ENCODE measurements at places on chromosomes 7 and 10.

DNA sequence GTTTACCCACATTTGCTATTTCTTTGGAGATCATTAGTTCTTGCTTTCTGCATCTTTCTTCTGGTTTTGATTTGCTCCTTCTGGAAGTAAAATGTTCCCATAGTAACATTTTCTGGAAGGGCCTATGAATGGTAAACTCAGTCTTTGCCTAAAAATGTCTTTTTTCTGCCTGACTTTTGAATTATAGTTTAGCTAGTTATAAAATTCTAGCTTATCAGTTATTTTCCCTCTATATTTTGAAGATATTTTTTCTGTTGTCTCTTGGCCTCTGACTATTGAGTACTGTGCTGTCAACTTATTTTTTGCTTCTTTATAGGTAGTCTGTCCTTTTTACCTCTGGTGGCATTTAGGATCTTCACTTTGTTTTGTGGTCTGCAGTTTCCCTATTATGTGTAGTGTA is 21.6 kb upstream of the MTURN start:
- no peak for DNase-seq

DNA sequence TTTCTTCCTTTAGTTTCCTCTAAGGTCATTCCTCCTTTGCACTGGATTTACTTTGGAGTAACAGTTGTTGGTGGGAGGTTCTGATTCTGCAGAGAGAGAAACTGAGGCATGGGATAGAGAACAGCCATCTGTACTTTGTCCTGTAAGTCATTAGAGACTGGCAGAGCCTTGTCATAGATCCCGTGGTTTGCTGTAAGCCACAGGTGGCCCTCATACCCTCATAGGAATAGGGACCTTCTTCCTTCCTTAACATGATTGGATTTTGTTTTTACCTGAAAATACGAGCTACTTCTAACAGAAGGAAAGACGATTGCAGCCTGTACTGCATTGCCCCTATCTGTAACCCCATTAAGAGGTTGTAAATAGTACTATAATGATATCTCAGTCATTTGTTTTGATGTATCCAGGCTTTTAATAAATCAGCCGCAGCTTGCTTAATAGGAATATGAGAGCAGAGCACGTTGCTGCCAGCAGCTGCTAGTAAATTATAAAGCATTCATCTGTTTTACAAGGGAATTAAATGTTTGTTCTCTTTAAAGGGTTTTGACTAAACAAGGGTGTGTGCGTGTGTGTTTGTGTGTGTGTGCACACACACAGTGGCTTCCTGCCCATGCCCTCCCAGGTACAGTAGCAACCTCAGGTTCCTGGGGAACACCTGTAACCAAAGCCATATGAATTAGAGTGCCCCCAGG is 249.8 kb downstream of the AUTS2 start:
- no peak for DNase-seq

DNA sequence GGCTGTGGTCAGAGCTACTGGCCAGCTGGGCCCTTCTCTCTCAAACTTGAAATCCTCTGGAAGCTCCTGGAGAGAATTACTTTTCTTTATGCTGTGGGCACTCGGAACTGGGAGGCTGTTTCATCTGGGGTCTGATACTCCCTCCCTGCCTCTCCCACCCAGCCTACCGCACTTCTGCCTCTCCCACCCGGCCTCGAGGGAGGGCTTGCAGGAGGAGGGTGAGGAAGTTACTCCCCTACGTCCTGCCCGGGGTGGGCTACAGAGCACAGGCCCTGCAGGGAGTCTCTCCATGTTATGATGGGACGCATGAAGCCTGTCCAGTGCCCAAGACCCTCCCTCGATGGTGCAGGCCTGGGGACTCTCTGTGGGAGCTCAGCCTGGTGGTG is 584.6 kb upstream of the MKI67 start:
- no peak for DNase-seq

- DNase-seq, result no peak
Measured at GRCh38 chr7:12640299-12641096, 46.9 kb upstream of the ARL4A start.

- DNase-seq, result no peak
Measured at GRCh38 chr10:91091780-91092179, 128.7 kb upstream of the PCGF5 start.

DNA sequence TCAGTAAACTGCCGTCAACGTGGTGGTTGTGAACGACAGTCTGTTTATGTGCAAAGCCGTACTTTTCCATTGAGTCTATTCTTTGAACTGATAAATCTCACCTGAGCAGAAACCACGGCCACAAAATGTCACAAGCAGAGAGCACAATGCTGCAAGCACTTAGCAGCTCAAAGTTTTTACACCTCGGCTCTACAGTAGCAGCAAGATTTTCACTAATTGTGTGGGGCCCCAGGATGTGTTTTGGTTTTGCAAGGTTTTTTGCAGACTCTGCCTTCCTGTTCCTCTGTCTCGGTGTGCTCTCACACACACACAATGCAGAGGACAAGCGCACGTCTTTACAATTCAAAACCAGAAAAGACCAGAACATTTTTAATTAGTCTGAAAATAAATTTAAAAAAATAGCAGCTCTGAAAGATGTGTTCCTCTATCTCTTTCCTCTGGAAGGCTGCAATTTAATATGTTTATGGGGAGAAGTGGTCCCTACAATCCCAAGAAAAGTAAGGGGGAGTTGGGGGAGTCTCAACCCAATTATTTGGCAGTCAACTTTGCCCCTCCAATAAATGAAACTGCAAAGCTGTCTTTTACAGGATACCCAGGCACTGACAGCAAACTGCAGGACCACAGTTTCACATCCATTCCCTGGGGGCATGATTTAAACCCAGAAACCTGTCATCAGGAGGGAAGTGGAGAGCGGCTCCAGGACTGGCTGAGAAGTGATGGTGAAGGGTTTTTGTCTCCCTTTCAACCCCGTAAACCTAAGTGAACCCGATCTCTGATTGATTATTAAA is 73.8 kb upstream of the SFMBT2 start:
- DNase-seq, result peak; percentile 18

- DNase-seq, result no peak
Measured at GRCh38 chr10:59283456-59284091, 78.8 kb downstream of the FAM13C start.

DNA sequence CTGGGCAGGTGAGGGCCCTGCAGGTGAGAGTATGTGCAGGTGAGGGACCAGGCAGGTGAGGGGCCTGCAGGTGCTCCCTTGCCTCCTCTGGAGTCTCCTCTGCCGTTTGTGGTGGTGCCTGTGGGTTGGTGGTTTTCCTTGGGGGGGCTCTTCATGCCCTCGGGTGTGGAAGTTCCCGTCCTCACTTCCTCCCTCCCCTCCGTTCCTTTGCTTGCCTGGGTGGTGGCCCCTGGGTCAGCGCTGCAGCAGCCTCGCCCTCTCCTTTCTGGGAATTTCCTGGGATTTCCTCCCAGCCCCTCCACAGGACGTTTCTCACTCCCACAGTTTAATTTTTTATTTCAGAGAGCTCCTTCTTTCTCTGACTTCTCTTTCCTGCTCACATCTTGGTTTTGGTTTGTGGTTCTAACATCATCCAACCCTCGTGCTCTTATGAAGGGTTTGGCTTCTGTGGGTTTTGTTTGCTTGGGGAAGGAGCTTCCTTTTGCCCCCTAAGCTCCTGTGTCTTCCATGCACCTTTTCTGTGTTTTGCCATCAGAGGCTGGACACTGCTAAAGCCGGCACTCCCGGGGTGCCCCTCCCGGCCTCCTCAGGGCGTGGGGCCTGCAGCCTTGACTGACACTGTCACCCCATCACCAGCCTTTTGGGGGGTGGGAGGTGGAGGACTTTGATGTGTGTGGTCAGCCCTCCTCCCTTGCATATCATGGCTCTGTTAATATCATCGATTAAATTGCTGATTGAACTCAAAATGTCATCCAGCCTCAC is 29.2 kb upstream of the ADGRA1 start:
- DNase-seq, result no peak

GRCh38 chr7:128775744-128776474 is at the start of gene OPN1SW:
OPN1SW (minus strand) TSS chr7:128775794; CDS start chr7:128775781, 13 bp downstream.
- DNase-seq, result no peak

GRCh38 chr10:75070961-75071428 is 40.5 kb upstream of the SAMD8 start:
- DNase-seq, result no peak

DNA sequence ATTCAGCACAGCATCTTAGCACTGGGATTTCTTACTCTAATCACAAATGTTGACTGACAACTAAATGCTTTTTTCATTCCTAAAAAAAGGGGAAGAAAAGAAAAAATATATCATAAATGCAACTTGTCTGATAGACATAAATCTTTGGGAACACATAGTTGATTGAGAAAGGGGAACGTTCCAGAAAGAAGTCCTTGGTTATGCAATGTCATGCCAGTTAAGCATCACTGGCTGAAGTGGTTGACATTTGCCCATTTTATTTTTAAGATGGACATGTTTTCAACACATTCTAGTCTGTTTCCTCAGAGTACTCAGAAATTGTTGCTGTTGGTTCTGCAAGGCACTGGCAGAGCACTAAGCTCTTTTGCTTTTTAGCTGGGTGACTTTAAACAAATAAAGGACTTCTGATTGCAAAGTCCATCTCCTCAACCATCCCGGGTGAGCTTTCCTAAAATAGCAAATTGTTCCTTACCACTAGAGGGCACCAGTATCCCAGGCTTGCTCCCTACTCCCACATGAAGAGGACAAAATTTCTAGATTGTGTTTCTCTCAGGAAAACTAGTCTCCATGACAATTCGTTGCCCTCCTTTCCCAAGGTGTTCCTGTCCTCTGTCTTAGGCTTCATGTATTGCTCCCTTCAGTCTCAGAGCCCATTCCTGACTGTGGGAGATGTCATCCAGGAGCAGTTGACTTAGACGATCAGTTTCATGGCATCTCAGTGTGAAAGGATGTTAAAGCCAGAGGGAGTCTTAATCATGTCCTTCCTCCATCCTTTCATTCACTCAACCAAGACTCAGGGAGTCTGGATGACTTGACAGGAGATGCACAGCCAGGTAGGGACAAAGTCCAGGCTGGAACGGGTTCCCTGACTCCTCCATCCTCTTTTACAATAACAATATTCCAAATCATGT is 23.9 kb downstream of the OPALIN start:
- no peak for DNase-seq

DNA sequence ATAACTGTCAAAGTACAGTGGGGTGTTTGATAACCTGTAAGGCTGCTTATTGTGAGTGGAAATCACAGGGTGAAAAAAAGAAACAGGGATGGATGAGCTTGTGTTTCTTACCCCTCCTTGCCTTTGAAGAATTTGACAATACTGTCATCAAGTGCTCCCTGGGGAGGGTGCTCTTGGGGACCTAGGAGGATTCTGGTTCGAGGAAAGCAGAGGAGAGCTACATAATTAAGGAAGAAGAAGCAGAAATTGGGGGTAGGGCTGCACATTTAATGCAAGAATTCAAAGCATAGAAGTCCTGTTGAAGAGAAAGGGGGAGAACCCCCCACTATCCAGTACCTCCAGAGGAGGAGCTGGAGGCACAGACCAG is 208.1 kb upstream of the PHYHIPL start:
- DNase-seq, result no peak

DNA sequence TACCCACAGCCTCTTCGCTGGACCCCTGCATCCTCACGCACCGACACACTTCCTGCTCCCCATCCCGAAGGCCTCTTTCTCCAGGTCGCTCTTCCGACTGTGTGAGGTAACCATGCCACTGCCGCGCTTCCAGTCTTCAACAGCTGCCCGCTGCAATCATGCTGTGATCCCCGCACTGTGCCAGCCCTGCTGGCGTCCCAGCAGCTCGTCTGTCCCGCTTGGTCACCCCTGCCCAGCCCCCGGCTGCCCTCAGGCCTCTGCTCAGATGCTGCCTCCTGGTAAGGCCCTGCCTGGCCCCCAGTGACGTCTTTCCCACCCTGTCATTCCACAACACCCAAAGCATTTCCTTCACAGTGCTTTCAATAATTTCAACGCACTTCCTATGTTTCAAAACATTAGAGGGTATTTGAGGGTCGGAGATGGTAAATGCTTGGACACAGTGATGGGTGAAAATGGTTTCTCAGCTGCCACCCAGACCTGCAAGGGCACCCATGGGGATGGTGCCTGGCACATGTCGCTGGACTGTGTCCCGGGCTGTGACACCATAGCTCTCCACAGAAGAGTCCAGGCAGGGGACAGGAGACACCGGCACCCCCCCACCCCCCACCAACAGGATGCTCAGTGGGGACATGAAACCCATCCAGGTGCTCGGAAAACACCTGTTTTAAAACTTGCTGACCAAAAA is 125.2 kb downstream of the MAD1L1 start:
- DNase-seq, result no peak

DNA sequence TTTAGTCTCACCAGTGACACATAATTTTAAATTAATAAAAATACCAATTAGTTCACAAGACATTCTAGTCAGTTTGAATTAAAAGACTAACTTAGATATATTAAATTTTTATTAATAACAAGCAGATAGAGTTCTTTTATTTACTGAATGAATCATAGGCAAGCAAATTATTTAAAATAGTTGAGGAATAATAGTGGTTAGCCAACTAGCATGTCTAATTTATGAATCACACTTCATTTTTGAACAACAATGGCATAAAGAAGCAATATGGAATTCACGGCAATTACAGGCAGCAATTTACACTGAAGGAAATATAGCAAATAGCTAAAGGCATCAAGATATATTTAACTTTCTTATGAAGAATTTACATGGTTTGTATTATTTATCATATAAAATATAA is 187.0 kb upstream of the SLC26A5 start:
- no peak for DNase-seq

- no peak for DNase-seq
Measured at GRCh38 chr7:123653162-123653561, 2.5 kb upstream of the LMOD2 start.

GRCh38 chr10:26840938-26841732 is 19.6 kb downstream of the ABI1 start:
- no peak for DNase-seq

GRCh38 chr7:27152816-27153442 is 546 bp upstream of the HOXA3 start:
- DNase-seq, result no peak

DNA sequence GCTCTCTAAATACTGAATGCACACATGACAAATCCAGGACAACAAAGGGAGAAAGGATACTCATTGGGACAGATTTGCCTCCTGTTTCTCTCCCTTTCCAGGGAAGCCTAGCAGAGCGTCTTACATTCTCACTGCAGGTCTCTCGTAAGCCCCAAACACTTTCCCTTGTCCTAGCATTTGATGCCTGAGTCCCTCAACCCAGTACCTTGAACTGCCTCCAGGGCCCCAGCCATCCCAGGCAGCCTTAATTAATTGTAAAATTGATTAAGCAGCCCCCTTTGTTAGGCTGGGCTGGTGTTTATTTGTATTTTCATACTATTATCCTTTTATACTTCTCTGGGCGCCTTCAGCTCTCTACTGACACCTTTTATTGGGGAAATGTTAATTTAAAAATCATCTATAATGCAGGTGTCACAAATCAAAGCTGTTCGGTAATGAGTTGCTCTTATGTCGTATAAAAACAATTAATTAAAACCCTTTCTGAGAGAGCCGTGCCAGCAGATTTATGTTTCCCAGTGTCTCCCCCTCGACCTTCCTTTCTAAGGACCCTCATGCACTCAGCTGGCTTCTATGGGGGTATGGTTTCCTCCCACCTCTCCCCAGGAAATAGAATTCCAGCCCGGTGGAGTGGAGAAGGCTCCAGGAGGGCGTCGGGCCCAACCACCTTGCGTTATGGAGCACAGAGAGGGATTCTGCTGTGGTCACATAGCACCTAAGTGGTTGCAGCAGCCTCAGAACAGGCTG is 243.8 kb downstream of the RPS24 start:
- no peak for DNase-seq
